ENCODE measurements at places on chromosomes 2 and 18.

GRCh38 chr2:99081891-99082290 lies 59.6 kb upstream of the C2orf15 start:
- DNase-seq, result no peak

GRCh38 chr2:58870704-58871103 lies 629.6 kb upstream of the FANCL start:
- DNase-seq, result no peak

GRCh38 chr2:105754994-105755393 lies 10.3 kb downstream of the NCK2 start:
- no peak for DNase-seq

DNA sequence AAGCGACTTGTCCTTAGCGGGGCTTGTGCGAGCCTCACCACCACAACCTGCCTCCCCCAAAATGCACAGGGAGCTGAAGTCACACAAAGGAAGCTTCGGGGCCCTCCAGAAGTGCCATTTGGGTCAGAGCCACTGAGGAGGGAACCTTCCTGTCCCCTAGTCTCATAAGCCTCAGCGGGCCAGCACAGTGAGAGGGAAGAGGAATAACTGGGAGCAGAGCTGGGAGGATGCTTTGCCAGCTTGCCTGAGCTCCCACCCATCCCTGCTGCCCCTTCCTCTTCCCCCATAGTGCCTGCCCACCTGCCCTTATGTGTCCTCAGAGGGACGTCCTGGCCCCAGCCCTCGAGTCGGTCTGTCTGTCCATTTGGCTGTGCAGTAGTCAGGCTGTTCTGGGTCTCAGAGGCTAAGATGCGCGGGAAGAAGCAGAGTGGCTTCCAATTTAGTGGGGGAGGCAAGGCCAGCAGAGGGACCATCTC lies 51.8 kb upstream of the GPR17 start:
- DNase-seq, result no peak

GRCh38 chr2:63078852-63079606 lies 28.4 kb downstream of the OTX1 start:
- DNase-seq, result no peak

DNA sequence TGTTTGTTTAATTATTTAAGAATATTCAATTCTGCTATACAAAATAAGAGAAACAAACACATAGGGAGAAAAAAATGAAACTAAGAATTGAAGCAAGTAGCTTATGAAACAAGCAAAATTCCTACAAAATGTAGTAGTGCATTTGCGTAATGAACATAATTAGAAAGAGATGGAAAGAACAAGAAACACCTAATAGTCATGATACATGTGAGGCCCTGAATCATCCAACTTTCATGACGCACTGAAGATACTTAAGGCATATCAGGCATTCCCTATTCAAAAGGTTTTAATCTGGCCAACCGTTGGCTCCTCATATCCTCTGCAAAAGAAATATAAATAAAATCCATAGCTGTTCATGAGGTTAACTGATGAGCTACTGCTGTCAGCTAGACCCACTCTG lies 14.5 kb upstream of the NAB1 start:
- no peak for DNase-seq

- DNase-seq, result no peak
Measured at GRCh38 chr18:23213200-23213599, 77.9 kb downstream of the CABLES1 start.

DNA sequence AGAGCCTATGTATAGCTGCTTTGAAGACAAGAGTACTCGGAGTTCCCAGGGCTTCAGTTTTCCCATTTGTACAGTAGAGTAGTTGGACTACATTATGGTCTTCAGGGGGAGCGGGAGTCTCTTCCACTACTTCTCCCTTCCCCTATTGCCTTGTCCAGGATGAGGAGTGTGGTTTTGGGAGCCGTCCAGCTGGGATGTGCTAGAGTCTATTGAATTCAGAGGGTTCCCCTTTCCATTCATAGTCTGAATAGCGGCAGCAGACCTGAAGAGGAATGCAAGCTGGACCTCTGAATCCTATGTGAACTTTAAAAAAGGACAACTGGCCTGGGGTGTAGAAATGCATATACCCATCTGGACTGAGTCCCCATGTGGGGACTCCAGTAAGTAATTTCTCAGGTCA lies 43.5 kb upstream of the EPG5 start:
- DNase-seq, result no peak

DNA sequence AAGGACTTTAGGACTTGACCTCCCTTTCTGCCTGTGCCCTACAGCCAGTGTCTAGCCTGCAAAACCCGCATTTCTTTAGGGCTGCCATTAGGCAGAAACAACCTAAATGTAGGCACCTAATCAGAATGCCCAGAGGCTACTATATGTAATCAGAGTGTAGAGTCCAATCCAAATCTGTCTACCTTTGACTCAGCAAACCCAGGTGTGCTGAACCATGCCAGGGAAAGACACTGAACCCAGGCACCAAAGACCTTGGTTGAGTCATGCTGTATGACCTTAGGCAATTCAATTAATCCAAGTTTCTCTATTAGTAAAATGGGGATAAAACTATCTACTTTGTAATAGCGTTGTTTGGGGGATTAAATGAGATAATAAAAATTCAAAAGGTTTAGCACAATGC lies 20.7 kb downstream of the CAPN14 start:
- DNase-seq, result no peak

DNA sequence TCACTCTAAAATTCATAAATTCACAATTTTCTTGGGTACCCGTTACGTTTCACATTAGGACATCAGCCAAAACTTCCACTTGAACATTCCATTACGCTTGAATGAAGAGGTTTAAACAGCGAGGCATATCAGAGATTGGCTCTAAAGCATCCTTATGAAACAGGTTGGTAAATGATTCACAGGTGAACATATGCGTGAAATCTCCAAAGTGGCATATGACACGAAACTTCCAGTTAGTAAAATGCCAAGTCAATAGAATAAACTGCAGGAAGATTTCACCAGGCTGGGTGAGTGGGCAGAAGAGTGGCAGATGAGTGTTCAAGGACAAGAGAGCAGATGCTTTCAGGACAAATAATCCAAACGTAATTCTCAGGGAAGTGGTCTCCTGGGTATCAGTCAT lies 33.9 kb upstream of the GLS start:
- DNase-seq, result no peak

DNA sequence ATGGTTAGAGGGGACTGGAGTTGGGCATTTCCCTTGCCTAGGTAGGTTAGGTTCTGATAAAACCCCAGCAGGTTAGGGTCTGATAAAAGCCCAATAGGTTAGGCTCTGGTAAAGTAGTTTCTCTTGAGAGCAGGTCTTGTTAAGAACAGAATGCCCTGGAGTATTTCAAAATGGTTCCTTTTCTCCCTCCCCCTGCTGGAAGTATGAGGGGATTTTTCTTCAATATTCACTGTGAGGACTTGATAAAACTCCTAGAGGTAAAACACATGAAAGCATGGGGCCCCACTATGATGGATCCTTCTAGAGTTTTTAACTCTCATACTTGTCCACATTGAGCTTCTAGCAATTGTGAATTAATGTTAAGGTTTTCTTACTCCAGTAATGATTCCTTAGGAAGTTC lies 27.6 kb downstream of the ANKAR start:
- no peak for DNase-seq

DNA sequence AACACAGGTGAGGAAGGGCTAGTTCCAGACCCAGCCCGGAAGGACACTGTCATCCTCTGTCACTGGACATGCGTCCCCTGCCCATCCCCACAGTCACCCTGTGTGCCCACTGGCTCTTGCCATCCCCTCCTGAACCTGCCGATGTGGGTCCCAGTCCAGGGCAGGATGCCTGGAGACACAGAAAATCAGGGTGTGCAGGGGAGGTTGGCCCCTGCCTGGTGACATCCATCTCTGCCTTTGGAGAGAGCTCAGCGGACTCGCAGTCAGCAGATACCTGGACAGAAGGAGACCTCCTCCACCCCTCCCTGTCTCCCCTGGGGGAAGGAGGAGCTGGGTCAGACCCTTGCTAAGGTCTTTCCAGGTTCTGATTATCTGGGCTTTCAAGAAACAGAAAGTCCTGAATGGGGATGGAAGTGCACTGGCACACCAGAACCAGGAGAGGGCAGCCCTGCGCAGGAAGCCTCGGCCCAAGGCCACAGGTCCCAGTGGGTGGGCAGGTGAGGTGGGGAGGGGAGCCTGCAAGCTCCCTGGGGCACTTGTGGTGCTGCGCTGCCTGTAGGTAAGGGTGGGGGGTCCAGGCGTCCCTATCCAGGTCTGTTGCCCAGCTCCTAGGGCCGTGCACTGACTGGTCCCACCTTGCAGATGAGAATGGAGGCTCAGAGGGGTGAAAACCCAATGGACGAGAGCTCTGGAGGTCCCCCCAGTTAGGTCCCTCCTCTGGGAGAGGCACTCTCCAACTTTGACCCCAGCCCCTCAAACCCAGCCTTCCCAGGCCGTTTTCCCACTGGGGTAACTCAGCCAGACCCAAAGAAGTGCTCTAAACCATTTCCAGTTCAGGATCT lies 9.7 kb upstream of the OTOS start:
- DNase-seq, result no peak

- DNase-seq, result no peak
Measured at GRCh38 chr2:215280326-215280725, 31.5 kb upstream of the ATIC start.

DNA sequence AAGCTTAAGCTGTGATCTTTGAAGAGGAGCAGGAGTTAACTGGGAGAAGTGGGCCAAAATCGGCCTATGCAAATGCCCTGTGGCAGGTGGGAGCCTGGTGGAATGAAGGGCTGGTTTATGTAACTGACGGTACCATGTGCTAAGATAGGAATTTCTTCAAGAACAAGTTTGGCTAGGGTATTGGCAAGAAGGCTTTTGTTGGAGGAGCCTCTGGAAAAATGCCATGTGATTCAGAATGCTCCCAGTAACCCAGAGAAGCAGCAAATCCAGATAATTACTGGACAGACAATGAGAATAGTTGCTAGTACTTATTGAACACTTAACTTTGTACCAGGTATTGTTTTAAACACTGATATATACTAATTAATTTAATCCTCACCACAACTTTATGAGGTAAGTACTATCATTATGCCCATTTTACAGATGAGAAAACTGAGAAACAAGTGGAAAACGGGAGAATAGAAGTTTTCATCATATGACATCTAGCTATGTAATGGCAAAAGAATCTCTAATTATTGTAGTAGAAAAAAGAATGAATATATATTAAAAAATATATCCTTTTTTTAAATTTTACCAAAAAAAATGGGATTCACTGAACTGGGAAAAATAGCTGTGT lies 9.1 kb upstream of the FAM124B start:
- DNase-seq, result no peak

DNA sequence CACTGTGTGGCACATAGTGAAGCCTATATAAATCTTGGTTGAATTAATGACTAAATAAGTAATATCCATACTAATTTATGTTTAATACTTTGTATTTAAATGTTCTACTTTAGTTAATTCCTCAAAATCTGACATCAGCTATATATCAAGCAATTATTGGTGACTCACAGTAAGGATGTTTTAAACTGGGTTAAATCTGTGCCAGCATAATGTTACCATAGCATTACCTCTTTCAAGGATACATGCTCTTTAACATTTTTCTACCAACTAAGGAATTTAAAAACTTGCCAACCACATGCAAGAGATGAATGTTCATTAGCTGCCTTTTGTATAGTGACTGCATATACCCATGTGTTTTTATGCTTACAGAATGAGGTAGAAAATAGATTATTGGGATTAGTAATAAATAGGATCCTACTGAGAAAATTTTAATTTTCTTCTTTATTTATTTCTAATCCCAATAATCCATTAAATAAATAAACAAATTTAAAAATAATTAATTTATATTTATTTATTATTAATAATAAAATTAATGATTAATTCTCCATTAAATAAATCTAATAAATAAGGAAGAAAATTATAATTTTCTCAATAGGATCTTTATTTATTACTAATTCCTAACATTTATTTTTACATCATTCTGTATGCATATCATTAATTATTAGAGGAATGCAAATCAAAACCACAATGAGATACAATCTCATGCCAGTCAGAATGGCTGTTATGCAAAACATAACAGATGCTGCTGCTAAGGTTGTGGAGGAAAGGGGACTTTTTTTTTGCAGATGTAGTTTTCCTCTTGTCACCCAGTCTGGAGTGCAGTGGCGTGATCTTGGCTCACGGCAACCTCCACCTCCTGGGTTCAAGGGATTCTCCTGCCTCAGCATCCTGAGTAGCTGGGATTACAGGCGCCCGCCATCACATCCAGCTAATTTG lies 410.7 kb upstream of the DSEL start:
- no peak for DNase-seq

DNA sequence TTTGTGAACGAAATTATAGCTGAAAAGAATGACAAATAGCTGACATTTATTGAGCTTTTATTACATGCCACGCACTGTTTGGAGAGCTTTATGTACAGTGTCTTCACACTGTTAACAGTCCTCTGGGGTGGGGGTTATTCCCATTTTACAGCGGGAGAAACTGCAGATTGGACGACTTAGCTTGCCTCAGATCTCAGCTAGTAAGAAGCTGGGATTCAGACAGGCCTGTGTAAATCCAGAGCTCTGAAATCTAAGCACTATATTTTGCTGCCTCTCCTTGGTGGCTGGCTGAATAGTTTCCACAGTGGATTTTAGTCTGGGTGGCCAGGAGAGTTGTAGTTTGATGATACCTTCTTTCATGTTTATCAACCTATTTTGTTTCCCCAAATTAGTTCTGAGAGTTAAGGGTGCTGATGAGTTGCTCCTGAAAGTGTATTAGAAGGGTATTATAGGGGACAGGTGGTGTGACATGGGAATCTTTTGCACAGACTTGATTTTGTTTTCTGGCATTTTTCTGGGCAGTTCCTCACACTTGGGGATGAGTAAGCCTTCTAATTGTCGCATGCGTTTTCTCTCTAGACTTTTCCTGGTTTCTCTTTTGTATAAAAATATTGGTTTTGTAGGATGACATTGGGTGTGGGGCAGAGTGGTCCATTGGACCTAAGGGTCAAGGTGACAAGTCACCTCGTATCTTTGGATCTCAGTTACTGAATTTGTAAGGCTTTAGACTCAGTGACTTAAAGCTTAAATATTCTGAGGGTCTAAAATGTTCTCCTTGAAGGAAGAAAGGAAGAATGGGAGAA lies 1.5 kb downstream of the ACSL3 start:
- no peak for DNase-seq

DNA sequence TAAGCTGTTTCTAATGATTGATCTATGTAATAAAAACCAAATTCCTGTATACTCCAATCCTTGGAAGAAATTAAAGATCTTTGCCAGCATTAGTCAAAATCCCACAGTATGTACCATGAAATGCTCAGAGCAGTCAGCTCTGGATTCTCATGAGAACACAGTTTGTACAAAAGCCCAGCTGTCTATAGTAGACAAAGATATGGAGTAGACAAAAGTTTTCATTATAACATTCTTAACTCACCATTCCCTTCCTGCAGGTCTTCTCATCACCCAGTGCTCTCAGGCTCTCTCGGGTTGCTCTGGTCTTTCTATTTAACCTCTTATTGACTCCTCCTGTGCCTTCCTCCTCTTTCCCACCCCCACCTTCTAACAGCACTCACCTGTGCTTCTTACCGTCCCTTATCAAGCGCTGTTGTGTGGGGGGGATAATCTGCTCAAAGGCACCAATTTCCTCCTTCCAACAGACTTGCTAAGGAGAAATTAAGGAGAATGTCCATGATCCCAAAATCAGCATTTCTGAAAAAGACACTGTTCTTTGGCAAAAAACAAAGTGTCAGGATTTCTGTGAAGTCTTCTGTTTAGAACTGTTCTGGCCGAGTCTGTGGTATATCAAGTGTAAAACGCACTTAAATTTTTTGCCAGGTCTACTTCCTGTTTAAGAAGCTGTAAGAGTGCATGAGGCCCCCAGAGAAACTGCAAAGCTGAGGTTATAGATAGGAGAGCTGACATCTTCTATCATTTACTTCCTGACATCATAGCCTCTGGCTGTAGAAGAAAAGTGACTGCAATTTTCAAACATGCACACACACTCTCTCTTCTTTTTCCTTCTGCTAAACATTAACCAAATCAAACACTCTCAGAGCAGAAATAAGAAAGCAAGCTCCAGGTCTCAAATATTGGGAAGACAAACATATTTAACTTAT lies 144.1 kb downstream of the EVA1A start:
- DNase-seq, result no peak

Data from astrocyte of the cerebellum (primary cell).